CD4-positive, alpha-beta T cell treated with Interleukin-1 beta for 1 hour (primary cell): ENCODE measurements at places on chromosomes 12 and 14.
A peak's percentile ranks its signal among the peaks of the same experiment; 100 is the strongest.

DNA sequence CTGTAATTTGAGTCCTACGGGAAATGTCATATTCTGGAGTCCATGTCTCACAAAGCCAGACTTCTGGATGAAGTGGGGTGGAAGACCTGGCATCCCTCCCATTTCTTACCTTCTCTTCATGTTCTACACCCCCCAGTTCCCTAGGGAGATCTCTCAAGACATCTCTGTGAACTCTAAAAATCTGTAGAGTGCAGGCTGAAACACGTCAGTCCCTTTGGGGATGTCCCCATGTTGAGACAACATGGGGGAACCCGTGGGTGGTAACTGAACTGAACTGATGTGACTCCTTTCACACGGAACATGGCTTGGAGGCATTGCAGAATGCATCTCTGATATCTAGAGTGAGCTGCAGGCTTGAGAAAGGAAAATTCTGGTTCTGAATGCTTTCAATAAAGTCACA lies 15.2 kb downstream of the SERPINA12 start:
- DNase-seq = no peak

GRCh38 chr14:72611506-72611905 lies 282.4 kb downstream of the DPF3 start:
- DNase-seq = no peak

DNA sequence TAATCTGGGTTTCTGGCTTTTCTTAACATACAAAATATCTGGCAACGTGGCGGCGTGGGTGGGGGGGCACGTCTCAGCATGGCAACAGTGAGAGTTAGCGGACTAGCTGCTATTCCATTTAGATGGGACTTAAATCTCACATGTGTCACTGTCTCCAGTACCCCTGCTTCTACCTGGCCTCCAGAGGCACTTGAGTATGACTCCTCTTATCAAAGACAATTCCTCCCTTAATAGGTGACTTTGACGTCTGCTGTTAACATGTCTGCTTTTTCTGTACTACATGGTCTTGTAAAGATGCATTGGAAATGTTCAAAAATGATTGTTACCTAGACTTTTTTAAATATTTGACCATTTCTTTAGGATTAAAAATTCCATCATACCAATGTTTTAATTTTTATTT lies 456.2 kb downstream of the TMTC2 start:
- no peak for DNase-seq

DNA sequence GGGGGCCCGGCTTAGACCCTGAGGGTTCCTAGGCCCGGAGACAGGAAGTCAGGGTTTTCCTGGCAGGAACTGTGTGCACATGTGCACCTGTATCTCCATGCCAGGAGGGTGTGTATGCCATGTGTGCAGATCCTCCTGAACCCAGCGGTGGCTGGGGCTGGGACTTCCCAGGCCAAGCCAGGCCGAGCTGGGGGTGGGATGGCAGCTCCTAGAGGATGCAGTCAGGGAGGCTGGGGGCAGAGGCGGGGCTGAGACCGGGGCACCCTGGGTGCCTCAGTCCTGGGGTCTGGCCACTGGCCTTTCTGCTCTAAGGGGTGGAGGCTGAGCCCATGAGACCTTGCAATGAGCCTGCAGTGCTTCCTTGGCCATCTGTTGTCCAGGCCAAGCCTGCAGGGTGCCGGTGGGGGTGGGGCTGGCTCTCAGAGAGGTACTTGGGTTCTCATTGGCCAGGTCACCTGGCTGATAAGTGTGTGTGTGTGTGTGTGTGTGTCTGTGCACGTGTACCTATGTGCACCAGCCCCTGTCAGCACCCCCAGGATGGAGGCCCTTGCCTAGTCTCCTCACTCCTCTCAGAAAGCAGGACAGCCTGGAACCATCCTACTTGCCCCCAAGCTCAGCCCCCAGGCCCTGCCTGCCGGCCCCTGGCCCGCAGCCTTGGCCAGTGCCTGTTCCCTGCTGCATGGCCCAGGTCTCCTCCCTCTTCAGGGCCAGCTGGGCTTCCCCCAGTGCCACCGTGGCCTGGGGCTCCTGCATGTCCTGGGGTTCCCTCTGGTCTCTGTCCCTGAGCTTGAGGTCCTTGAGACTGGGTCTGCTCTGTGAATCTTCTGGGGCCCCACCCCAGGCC lies 10.6 kb upstream of the TNFAIP2 start:
- DNase-seq = no peak

DNA sequence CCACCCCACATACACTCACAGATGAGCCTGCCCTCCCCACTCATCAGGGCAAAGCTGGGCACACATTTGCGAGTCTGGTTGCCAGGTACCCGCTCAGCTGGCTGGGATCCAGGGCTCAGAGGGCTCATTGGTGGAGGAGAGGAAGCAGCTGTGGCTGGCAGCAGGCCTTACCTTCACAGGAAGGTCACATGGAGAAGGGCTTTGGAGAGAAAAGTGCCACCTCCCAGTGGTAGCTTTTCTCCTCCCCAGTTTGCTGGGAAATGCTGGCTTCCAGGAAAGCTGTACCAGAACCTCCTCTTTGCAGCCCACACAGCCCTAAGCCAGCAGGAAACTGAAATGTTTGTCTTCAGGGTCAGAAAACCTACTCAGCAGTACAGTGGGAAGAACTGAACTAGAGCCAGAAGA lies 55.6 kb downstream of the LGMN start:
- DNase-seq = no peak

- peak; percentile 46 for DNase-seq
These were observed 14.4 kb downstream of the CLSTN3 start for GRCh38 chr12:7144414-7145120.

DNA sequence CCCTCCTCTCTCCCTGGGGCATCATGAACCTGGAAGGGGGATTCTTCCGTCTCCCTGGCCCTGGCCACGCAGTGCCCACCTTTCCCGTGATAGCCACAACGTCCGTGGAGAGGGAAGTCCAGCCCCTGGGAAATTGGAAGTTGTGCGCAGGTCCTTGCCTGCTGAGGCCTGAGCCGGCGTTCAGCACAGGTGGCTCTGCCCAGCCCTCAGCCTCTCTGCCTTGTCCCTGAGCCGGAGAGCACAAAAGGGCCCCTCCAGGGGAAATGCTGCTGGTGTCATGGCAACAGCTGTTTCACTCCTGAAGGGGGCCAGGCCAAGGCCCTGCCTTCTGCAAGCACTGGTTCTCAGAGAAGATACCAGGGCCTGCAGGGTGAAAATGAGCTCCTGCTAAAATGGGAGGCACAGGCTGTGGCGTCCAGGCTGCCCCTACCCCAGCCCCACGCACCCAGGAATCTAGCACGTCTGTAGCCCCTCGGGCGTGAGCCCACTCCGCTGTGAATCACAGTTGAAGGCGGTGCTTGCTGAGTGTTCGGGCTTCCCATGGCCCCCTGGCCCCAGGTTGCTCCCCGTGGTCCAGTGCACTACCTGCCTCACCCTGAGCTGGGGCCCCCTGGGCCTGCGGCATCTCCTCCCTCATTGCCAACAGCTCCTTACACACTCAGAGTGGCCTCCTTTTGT lies 149.4 kb downstream of the ADGRD1 start:
- DNase-seq = no peak

DNA sequence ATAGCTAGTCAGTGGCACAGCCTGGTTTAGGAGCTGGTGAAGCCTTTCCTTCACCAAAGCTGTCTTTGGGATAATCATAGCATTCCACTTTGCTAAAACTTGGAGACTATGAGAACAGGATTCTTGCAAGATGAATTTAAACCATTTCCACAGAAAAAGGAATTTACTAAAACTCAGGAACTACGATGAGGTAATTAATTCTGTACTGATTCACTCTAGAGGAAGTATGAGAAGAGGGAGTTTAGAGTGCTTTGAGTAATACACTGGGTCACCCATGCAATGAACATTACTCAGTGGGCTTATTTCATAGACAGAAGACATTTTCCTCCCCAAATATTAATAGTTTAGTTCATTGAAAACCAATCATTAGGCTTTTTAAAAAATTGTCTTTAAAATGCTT lies 73.0 kb downstream of the RMST start:
- DNase-seq = no peak

DNA sequence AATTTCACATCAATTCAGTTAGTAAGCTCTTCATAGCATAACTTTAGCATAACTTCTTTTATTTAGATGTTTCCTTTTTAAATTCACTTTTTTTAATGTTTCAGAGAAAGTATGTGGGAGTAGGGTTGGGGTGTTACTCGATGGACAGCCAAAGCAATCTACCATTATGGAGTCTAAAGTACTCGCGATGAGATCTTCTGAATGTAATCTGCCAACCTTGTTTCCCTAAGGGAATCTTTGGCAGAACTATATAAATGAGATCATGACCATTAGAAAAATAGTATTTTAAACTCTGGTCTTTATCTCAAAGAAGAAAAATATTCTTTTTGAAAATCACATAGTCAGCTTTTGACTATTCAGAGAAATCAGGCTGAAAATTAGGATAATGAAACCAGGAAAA lies 103.9 kb downstream of the BBS10 start:
- no peak for DNase-seq

GRCh38 chr12:130031571-130032189 lies 127.9 kb upstream of the TMEM132D start:
- peak; percentile 19 for DNase-seq
